ENCODE measurements at places on chromosomes 13 and 19.
A peak's percentile ranks its signal among the peaks of the same experiment; 100 is the strongest.

- DNase-seq: no peak
These were observed 67.4 kb downstream of the GGACT start for GRCh38 chr13:100520936-100521850.

- no peak for DNase-seq
These were observed 1869.8 kb upstream of the PCDH20 start for GRCh38 chr13:63285426-63285825.

GRCh38 chr13:112066624-112067004 is 335 bp upstream of the SOX1 start:
- peak; percentile 77 for DNase-seq

GRCh38 chr13:94138831-94139230 is 340.7 kb downstream of the DCT start:
- DNase-seq: no peak

- DNase-seq: no peak
These were observed 1127.3 kb downstream of the PCDH9 start for GRCh38 chr13:66102864-66103263.

DNA sequence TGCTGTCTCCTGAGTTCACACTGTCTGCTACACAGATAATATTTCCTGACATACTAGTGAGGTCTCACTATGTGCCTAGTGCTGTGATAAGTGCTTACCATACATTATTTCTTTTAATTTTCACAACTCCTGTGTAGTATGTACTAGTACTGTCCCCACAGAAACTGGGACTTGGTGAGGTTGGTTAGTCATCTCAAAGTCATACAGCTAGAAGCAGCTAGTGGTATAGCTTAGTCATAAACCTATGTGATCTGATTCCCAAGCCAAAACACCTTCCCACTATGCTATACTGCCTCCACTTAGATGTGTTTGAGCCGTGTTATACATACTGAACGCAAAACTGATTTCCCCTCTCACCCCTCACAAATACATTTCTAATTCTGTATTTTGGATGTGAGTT is 10.5 kb downstream of the MTMR6 start:
- DNase-seq: no peak

- no peak for DNase-seq
These were observed 1.0 kb upstream of the ZNF529 start for GRCh38 chr19:36573895-36574720.

- no peak for DNase-seq
These were observed 52.1 kb downstream of the DACH1 start for GRCh38 chr13:71814806-71815360.

DNA sequence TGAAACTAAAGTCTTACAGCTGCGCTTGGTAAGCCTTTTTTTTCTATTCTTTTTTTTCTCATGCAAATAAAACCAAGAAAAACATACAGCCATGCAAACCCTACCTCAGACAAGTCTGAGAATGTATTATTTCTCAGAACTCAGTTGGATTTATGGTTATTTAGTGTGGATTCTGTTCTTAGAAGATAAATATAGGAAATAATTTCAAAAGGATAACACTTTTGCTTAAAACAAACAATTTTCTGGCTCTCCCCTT is 40.7 kb upstream of the TNFSF11 start:
- DNase-seq: no peak
